Fibroblast of gingiva (primary cell): ENCODE measurements at places on chromosomes 16 and 17.

DNA sequence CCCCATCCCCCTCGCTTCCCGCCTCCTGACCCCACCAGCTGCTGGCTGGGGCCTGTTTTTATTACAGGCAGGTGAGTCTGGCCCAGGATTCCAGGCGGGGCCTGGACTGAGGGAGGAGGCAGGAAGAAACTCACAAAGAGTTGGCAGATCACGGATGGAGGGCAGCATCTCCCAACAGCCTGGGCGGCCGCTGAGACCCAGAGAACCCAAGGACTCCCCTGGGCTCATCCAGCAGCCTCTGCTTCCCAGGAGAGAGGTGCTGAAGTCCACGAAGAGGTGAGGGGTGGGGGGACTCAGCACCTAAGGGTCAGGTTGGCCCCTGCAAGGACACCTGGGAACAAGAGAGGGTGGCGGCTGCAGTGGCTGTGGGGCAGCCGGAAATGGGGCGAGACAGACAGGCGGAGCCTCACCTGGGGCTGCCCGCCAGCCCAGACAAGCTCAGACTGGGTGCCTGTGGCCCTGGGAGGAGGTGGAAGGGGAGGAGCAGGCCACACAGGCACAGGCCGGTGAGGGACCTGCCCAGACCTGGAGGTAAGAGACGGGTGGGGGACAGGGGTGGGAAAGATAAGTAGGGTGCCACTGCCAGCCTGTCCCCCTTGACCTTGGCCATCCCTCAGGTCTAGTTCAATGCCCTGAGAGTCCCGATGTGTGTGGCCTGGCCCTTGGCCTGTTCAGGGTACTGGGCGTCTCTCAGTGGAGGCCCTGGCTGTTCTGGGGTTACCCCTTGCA is 8.7 kb upstream of the ADGRG1 start:
- DNase-seq: no peak

GRCh38 chr17:31373150-31374093 is 18.1 kb upstream of the RAB11FIP4 start:
- peak; percentile 64 for DNase-seq

GRCh38 chr16:77657016-77657415 is 65.3 kb upstream of the NUDT7 start:
- DNase-seq: peak; percentile 13

- no peak for DNase-seq
Observed at GRCh38 chr17:70261170-70261569, 91.8 kb downstream of the KCNJ2 start.
